Activated naive CD4-positive, alpha-beta T cell treated with anti-CD3 and anti-CD28 coated beads, Interleukin-2, amount 10 ng/mL, durations not matched to agents 7 days and 5 days (primary cell): ENCODE measurements at places on chromosomes 11 and 22.

DNA sequence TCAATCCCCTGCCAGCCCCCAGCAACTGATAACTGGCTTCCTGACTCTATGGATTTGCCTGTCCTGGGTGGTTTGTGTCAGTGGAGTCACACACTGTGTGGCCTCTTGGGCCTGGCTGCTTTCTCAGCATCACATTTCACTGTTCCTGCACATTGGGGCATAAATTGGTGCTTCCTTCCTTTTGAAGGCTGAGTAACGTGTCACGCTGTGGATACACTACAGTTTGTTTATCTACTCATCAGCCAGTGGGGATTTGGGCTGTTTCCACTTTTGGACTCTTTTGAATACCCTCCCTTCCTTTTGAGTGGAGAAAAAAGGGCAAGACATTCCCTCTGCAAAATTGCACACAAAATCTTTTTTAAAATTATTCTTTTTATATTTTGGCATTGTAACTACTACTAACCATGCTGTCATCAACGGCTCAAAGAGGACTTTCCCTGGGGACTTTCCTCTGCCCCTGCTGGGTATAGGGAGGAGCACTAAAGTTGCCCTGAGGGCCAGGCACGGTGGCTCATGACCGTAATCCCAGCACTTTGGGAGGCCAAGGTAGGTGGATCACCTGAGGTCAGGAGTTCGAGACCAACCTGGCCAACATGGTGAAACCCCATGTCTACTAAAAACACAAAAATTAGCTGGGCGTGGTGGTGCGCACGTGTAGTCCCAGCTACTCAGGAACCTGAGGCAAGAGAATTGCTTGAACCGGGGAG, 7.8 kb upstream of the CELSR1 start:
- H3K4me3 ChIP-seq: no peak overlapping the region
- no peaks in the 10 kb centered on the region for H3K36me3 ChIP-seq
- peaks cover 72% of the 10 kb centered on the region for H3K27me3 ChIP-seq
- no peaks in the 10 kb centered on the region for H3K4me1 ChIP-seq

DNA sequence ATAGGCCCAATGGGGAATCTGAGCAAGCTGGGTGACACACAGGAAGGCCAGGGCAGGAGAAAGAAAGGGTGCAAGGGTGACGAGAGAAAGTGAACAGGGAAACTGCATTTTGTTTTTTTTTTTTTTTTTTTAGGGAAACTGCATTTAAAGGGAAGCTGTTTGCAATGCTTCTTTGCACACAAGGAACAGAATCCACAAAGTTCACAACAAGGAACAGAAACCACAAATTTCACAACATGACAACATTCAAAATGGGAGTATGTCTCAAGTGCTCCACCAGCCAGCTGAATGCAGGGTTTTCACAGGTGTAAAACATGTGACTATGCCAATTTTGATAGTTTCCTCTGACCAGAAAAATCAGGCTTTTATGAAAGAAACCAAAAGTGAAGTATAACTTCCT, 6.8 kb upstream of the PLAAT3 start:
- peaks cover 6% of the 10 kb centered on the region for H3K4me1 ChIP-seq
- H3K27me3 ChIP-seq: peaks cover 4% of the 10 kb centered on the region
- no peak for DNase-seq
- H3K36me3 ChIP-seq: no peaks in the 10 kb centered on the region

- no peaks in the 10 kb centered on the region for H3K36me3 ChIP-seq
- no peak for DNase-seq
- peaks cover 3% of the 10 kb centered on the region for H3K27me3 ChIP-seq
- H3K4me3 ChIP-seq: no peak within 1 kb of the TSS
- no peaks in the 10 kb centered on the region for H3K4me1 ChIP-seq
Measured at GRCh38 chr11:5736396-5736795, at the start of gene OR56B1. Gene OR56B1, plus strand, starts transcription at chr11:5736448. Its CDS starts 69 bp downstream, at chr11:5736517.

- H3K27ac ChIP-seq: no peak overlapping the region
- DNase-seq: no peak
- no peaks in the 10 kb centered on the region for H3K36me3 ChIP-seq
- H3K4me3 ChIP-seq: no peak overlapping the region
- peaks cover 34% of the 10 kb centered on the region for H3K27me3 ChIP-seq
- no peaks in the 10 kb centered on the region for H3K4me1 ChIP-seq
Measured at GRCh38 chr11:67545280-67545679, 22.0 kb upstream of the CABP2 start.

GRCh38 chr11:120334894-120335462, 1.2 kb upstream of the ARHGEF12 start:
- peak overlapping the region; percentile 37 for H3K4me3 ChIP-seq
- H3K27ac ChIP-seq: no peak overlapping the region
- peaks cover 65% of the 10 kb centered on the region for H3K27me3 ChIP-seq
- peaks cover 2% of the 10 kb centered on the region for H3K36me3 ChIP-seq
- H3K4me1 ChIP-seq: peaks cover 19% of the 10 kb centered on the region

DNA sequence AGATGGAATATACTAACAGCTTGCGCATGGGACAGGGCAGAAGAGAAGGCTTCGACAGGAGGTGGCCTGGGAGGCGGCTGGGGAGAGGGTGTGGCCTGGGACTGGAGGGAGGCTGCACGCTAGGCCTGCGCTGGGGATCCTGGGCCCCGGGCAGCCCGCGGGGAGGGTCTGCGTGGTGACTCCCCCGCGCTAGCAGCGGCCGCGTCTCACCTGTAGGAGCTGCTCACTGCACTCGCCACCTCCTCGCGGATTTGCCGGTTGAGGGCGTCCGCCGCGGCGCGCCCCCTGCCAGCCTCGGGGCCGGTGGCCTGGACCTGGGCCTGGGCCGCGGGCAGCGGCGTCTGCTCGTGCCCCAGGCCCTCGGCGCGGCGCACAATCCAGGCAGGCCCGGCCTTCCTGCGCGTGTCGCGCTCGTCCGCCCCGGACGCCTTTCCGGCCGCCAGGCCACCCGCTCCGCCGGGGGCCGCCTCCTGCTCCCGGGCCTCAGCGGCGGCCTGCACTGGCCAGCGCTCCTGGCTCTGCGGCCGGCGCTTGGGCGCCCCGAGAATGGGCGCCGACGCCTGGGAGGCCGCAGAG, 1.5 kb downstream of the MAP6 start:
- H3K27me3 ChIP-seq: peaks cover 81% of the 10 kb centered on the region
- no peak overlapping the region for H3K27ac ChIP-seq
- peaks cover 2% of the 10 kb centered on the region for H3K36me3 ChIP-seq
- peak; percentile 31 for DNase-seq
- H3K4me3 ChIP-seq: peak overlapping the region; percentile 48

- H3K27ac ChIP-seq: no peak overlapping the region
- no peaks in the 10 kb centered on the region for H3K4me1 ChIP-seq
- no peak overlapping the region for H3K4me3 ChIP-seq
- no peak for DNase-seq
Measured at GRCh38 chr11:124285610-124286344, 28.0 kb downstream of the OR8D1 start.

DNA sequence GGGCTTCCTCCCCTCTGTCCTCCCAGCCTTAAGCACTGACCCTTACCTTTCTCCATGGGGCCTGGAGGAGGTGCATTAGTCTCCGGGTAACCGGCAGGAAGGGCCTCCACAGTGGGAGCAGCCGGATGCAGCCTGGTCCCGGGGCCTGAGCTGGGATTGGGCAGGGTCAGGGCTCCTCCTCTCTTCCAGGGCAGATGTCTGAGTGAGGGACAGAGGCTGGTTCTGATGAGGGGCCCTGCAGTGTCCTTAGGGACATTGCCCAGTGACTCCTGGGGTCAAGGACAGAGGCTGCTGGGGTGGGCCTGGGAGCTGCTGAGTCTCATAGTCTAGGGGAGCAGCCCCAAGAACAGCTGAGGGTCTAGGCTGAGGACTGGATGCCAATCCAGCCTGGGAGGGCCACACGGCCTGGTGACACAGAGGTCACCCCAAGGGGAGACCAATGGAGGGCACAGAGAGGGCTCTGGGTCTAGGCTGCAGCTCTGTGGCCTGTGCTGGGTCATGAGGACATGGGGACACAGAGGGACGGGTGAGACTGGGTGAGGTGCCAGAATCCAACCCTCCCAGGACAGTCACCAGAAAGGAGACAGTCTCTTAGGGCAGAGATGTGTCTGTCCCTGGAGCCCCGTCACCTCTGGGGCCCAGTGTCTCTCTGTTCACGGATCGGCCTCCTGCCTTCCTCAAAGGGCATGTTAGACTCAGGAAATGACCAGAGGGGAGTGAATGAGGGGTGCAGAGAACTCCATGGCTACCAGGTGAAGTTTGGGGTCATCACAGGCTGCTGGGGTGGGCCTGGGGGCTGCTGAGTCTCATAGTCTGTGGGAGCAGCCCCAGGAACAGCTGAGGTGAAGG, 6.5 kb downstream of the IGLL5 start:
- H3K36me3 ChIP-seq: no peaks in the 10 kb centered on the region
- H3K4me3 ChIP-seq: no peak overlapping the region
- H3K27me3 ChIP-seq: peaks cover 56% of the 10 kb centered on the region
- DNase-seq: peak; percentile 16
- peaks cover 6% of the 10 kb centered on the region for H3K4me1 ChIP-seq
- no peak overlapping the region for H3K27ac ChIP-seq

DNA sequence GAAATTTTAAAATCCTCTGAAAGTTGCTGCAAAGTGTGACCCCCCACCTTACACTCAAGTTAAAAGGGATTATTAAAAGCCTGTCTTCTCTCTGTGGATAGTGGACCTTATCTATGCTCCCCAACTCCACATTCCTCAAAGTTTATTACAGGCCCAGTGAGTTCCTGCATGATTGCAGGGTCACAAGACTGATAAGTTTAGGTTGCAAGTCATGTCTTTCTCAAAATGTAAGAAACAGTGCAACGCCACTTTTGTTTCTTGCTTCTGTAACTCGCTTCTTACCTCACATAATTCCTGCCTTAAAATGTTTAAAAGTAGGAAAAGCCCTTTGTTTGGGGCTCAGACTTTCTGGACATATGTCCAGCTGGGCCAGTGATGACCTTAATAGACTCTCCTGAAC, 38.4 kb upstream of the GLYAT start:
- no peak overlapping the region for H3K4me3 ChIP-seq
- H3K27me3 ChIP-seq: no peaks in the 10 kb centered on the region
- H3K36me3 ChIP-seq: no peaks in the 10 kb centered on the region
- no peak overlapping the region for H3K27ac ChIP-seq
- peaks cover 5% of the 10 kb centered on the region for H3K4me1 ChIP-seq

GRCh38 chr11:103042161-103042560, 49.8 kb downstream of the DCUN1D5 start:
- DNase-seq: no peak
- no peaks in the 10 kb centered on the region for H3K4me1 ChIP-seq
- no peaks in the 10 kb centered on the region for H3K36me3 ChIP-seq
- peaks cover 9% of the 10 kb centered on the region for H3K27me3 ChIP-seq
- no peak overlapping the region for H3K27ac ChIP-seq
- no peak overlapping the region for H3K4me3 ChIP-seq

GRCh38 chr22:46381142-46381541, 45.6 kb downstream of the TRMU start:
- H3K27ac ChIP-seq: no peak overlapping the region
- DNase-seq: no peak
- no peaks in the 10 kb centered on the region for H3K36me3 ChIP-seq
- H3K4me3 ChIP-seq: no peak overlapping the region
- H3K27me3 ChIP-seq: peaks cover 8% of the 10 kb centered on the region
- no peaks in the 10 kb centered on the region for H3K4me1 ChIP-seq

- no peak overlapping the region for H3K4me3 ChIP-seq
- H3K27me3 ChIP-seq: no peaks in the 10 kb centered on the region
- DNase-seq: no peak
- H3K27ac ChIP-seq: no peak overlapping the region
- peaks cover 18% of the 10 kb centered on the region for H3K36me3 ChIP-seq
- peaks cover 11% of the 10 kb centered on the region for H3K4me1 ChIP-seq
Measured at GRCh38 chr22:35443790-35444684, 44.1 kb downstream of the MCM5 start.

DNA sequence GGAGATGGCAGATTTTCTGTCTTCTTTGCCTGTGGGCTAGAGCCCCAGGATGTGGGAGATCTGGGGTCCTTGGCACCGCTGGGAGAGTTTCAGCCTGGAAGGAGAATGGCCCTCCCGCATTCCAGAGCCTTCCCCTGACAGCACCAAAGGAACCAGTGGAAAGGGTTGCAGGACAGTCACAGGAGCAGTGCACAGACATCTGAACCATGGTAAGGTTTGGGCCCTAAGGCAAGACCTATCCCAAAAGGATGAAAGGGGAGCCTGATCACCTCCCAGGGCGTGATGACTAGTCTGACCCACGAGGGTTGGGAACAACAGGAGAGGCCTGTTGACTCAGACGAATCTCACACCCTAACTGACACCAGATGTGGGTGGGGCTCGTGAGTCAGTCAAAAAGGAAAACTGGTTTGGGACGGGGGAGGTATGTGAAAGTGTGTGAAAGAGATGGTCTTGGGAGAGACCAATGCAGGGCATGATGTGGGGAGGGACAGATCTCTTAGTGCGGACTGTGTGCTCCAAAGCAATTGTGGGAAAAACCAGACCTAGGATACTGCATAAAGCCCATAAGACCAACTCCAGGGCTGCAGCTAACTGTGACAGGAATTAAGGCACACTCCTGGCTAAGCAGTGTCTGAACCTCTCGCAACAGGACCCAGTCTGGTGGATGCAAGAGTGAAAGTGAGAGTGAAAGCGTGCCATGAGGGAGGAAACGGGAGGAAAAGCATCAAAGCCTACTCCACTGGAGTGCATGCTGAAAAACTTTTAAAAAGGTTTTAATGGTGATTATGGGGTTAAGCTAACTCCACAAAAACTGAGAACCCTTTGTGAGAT, 39.1 kb upstream of the GLYAT start:
- no peak for DNase-seq
- H3K36me3 ChIP-seq: no peaks in the 10 kb centered on the region
- no peak overlapping the region for H3K4me3 ChIP-seq
- no peaks in the 10 kb centered on the region for H3K27me3 ChIP-seq
- H3K4me1 ChIP-seq: peaks cover 5% of the 10 kb centered on the region

- no peak overlapping the region for H3K4me3 ChIP-seq
- peaks cover 14% of the 10 kb centered on the region for H3K4me1 ChIP-seq
- no peak overlapping the region for H3K27ac ChIP-seq
- DNase-seq: no peak
- H3K27me3 ChIP-seq: peaks cover 24% of the 10 kb centered on the region
Measured at GRCh38 chr22:23089633-23090456, 19.5 kb downstream of the GNAZ start.

- no peak for DNase-seq
- no peak overlapping the region for H3K4me3 ChIP-seq
- H3K27me3 ChIP-seq: no peaks in the 10 kb centered on the region
- no peaks in the 10 kb centered on the region for H3K4me1 ChIP-seq
- peaks cover 6% of the 10 kb centered on the region for H3K36me3 ChIP-seq
Measured at GRCh38 chr11:68353118-68353517, 40.7 kb downstream of the LRP5 start.

DNA sequence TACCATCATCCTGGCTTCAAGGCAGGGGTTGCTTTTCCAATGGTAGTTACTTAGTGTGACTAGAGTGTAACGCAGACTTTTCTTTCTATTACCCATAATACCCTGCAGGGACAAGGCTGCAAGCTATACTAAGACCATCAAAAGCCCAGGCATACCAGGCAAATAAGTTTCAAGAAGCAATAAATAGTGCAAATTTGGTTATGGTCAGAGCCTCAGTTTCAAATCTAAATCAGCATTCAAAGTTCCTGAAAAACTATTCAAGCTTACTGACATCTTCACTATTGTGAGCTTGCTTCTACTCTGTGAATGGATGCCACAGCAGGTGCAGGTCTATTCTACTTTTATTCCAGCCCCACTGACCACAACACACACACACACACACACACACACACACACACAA, 2.5 kb upstream of the HBB start:
- no peaks in the 10 kb centered on the region for H3K36me3 ChIP-seq
- no peaks in the 10 kb centered on the region for H3K27me3 ChIP-seq
- H3K4me3 ChIP-seq: no peak overlapping the region
- peaks cover 1% of the 10 kb centered on the region for H3K4me1 ChIP-seq
- H3K27ac ChIP-seq: no peak overlapping the region
- no peak for DNase-seq

- H3K27ac ChIP-seq: no peak overlapping the region
- no peak for DNase-seq
- peaks cover 3% of the 10 kb centered on the region for H3K36me3 ChIP-seq
- H3K27me3 ChIP-seq: peaks cover 7% of the 10 kb centered on the region
- no peaks in the 10 kb centered on the region for H3K4me1 ChIP-seq
Measured at GRCh38 chr22:38284042-38284402, 11.2 kb upstream of the TMEM184B start.
